ENCODE measurements at places on chromosomes 5 and 9.

DNA sequence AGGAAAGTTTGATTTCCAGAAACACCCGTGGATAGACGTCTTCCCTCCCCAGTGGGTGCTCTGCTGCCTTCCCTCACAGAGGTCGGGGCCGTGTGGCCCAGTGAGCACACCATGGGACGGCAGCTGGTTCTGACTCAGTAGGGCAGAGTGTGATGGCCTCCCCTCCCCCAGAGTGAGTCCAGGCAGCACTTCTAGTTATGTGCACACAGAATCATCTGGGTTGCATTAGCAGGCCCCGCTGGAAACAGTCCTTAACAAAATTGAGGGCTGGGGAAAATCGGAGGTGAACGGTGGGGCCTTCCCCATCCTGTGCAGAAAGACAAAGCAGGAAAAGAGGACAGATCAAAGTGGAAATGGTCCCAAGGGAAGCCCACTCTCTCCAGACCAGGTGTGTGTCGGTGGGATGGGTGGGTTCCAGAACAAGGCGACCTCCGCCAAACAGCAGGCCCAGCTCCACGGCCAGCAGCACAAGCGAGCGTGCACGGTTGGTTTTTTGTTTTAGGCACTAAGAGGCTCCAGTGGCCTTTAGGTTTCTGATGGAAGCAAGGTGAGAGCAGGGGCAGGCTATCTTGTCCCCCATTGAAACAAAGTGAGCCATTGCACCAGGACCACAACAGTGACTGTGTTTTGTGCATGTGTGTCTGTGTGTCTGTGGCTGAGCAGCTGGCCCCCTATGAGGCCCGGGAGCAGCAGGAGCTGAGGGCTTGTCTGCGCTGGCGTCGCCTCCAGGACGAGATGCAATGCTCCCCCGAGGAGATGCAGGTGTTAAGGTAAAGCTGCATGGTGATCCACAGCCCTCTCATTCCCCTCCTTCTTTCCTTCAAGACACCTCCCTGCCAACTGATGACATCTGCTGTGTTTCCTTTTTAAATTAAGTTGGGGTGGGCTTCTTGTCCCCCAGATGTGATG is 201.5 kb downstream of the AOPEP start:
- no peak for DNase-seq

GRCh38 chr9:2788919-2789318 is 55.0 kb downstream of the PUM3 start:
- DNase-seq, result no peak

- DNase-seq, result no peak
These were observed 194.7 kb upstream of the FREM1 start for GRCh38 chr9:15104826-15105420.

DNA sequence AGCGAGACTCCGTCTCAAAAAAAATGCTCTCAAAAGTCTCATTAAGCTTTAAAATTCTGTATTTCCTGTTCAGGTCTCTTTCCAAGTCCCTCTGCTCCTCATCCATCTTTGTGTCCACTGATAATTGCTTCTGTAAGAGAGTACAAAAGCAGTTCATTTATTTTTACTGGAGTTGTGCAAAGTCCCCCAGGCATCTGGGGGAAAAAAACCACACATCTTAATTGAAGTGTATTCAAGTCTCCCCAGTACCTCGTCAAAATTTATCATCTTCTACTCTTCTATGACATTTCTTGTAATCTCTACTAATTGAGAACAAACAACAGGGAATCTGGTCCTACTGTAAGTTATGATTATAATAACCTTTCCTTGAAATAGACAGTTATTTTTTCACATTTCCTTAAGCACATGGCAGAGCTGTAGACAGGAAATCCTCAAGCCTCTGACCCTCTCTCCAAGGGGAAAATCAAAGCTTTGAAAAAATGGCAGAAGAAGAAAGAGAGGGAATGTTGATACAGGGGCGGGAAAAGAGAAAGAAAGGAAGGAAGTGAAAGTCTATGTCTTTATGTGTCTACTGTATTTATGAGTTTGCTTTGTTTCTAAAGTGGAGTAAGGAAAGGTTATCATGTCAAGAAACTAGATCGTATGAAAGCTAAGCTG is 51.5 kb downstream of the RAI14 start:
- DNase-seq, result no peak

GRCh38 chr5:23089286-23089685 is 236.1 kb upstream of the CDH12 start:
- DNase-seq, result no peak
